ENCODE measurements at places on chromosomes 16 and 17.

- DNase-seq = no peak
Observed at GRCh38 chr16:56191156-56191815, at the start of gene GNAO1. GNAO1 (plus strand) TSS chr16:56191489; CDS start chr16:56192236, 747 bp downstream.

DNA sequence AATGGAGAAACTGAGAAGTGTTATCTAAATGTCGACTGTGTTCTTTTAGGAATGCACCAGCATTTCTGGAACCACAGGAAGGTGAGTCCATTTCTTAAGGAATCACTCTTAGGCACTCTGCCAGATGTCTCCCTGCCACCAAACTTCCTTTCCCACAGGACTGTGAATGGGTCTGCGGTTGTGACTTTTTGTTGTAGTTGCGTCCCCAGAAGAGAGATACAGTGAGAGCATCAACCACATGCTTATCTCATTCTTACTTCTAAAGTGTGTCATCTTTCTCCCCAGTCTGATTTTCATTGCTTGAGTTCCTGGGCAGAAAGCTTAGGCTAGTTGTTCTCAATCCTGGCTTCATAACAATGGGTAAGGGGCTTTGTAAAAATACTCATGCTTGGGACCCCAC lies 13.4 kb downstream of the ITPRIPL2 start:
- DNase-seq = no peak

DNA sequence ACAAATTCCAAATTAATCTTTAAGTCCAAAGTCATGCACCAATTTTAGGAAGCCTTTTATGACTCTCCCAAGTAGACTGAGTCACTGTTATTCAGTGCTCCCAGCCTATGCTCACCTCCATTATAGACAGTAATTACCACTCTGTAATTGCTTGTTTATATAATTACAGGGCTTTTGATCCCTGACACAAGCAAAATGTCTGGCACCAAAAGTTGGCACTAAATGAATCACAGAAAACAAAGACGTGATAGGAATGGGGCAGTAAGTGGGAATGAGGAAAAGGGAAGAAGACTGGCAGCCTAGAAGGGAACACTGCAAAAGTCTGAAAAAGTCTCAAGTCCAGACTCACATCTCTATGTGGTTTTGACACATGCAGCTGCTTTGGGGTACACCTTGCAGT lies 94.1 kb downstream of the SLC39A11 start:
- no peak for DNase-seq

DNA sequence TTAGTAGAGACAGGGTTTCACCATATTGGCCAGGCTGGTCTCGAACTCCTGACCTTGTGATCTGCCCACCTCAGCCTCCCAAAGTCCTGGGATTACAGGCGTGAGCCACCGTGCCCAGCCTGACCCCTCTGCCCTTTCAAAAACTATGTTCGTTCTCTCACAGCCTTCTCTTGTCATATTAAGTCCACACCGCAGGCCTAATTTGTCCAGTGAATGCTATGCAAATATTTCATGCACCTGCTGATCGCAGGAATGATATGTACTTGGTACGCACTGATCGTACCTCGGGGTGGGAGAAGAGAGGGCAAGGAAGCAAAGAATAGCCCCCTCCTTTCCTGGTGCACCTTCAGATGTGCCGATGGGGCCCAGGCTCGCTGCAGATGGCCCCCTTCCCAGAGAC lies 3.0 kb upstream of the BIRC5 start:
- no peak for DNase-seq

- no peak for DNase-seq
Observed at GRCh38 chr16:87929986-87930385, 6.3 kb downstream of the CA5A start.

All from OCI-LY7 (cell line).